ENCODE measurements at places on chromosomes 3 and 15. TPM values are rescaled to one million over a fixed set of nuclear protein-coding genes. Genes with fewer than 3 reads are reported as not detected.

DNA sequence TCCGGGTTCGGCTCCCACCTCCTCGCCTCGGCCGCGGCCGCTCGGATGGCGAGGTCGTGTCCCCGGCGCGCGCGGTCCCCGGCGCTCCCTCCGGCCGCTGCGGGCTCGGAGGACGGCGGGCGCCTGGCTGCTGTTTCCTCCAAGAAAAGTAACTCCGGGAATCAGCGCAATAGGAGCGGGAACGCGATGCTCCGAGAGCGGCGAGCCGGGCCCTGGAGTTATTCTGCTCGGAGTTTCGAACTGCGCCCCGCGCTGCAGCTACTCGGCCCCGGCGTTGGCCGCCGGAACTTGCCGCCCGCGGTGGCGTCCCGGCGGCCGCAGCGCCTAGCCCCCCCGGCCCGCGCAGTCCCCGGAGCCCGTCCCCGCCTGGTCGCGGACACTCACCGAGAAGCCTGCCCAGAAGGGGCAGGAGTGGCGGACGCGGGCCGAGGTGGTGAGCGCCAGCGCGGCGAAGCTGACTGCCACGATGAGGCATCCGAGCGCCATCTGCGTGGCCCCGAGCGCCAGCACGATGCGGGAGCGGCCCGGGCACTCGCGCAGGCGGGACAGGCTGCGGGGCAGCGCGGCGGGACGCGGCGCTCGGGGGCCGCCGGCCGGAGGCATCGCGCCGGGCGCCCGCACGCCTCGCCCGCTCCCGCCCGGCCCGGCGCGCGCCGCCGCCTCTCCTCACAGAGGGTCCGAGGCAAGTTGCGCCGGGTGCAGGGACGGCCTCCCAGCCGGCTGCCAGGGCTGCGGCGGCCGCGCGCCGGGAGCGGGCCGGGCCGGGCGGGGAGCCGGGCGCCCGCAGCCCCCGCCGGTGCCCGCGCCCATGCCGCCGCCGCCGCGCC is 251.9 kb downstream of the TJP1 start:
- peak; percentile 29 for DNase-seq
- peaks cover 12% of the 10 kb centered on the region for H3K4me1 ChIP-seq
- H3K4me3 ChIP-seq, result peak overlapping the region; percentile 54
- H3K36me3 ChIP-seq, result no peaks in the 10 kb centered on the region
- H3K27ac ChIP-seq, result no peak overlapping the region
- no peaks in the 10 kb centered on the region for H3K27me3 ChIP-seq

GRCh38 chr15:66729331-66729951 is 27.4 kb downstream of the SMAD6 start:
- H3K27ac ChIP-seq, result peak overlapping the region; percentile 68
- no peak for DNase-seq
- H3K4me3 ChIP-seq, result peak overlapping the region; percentile 49
- no peaks in the 10 kb centered on the region for H3K27me3 ChIP-seq

DNA sequence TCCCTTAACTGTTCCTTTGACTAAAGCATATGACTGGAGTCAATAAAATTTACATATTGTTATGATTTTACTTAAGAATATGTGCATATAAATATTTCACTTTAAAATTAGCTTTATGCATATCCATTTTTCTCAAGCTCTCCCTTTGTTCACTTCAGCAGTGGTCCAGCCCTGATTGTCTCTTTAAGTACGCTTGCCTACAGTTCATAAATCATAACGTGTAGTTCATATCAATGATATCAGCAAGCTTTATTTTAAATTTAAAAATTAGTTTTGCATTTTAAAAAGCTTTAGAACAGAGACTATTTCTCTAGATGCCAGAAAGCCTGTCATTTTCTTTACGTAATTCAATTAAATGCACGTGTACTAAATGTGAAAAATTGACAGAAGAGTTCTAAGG is 721.9 kb downstream of the OTOL1 start:
- no peaks in the 10 kb centered on the region for H3K27me3 ChIP-seq
- no peaks in the 10 kb centered on the region for H3K36me3 ChIP-seq
- no peak overlapping the region for H3K27ac ChIP-seq

- no peak for DNase-seq
- H3K27me3 ChIP-seq, result no peaks in the 10 kb centered on the region
- no peak overlapping the region for H3K27ac ChIP-seq
- no peaks in the 10 kb centered on the region for H3K4me1 ChIP-seq
- H3K36me3 ChIP-seq, result no peaks in the 10 kb centered on the region
- no peak overlapping the region for H3K4me3 ChIP-seq
Measured at GRCh38 chr3:197495059-197495455, 60.7 kb downstream of the BDH1 start.

The SLC6A20 gene
- total RNA-seq, result 0.19 TPM

DNA sequence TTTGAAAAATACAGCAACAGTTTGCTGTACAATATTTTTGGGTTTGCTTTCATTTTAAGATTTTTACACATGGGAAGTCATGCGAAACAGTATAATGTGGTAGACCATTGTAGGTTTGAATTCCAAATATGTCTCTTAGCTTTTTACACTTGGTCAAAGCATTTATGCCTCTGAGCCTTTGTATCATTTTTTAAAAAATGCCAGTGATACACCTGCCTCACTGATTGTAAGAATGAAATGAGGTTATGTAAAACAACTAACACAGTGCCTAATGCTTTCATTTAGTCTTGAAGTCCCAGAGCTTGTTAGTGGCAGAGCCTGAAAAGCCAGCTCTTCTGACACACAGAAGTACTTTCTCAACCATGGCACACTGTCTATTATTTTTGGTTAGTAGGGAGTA is 202.0 kb downstream of the UBE2E2 start:
- peaks cover 19% of the 10 kb centered on the region for H3K4me1 ChIP-seq
- no peak overlapping the region for H3K27ac ChIP-seq
- H3K27me3 ChIP-seq, result no peaks in the 10 kb centered on the region
- no peak overlapping the region for H3K4me3 ChIP-seq

The MELTF gene
- total RNA-seq, result 4.2 TPM

DNA sequence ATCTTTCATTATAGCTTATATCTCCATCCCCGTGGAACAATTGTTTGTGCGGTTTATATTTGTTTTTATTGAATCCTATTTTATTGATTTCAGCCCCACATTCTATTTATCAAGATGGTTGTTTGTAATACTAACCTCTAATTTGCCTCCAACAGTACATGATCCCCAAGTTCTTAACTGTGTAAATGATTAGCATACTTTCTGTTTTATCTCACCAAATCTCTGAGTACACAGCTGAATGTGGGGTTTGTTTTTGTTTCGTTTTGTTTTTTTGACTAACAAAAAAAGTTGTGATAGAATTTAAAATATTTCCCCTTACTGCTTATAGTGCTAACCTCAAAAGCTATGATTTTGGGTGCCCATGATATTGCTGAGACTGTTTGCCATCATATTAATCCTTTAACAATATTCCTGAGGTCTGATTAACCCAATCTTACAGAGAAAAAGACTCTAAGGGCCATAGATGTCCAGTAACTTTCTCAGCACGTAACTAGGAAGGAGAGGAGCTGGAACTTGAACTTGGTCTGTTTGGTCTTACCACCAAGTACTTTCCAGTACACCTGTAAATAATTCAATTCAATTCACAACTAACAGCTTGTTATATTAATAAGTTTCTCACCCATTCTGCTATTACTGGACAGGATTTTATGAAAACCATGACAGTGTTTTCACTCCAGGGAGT is 789.8 kb downstream of the TUSC7 start:
- no peak overlapping the region for H3K4me3 ChIP-seq
- DNase-seq, result no peak
- H3K4me1 ChIP-seq, result no peaks in the 10 kb centered on the region
- H3K27ac ChIP-seq, result no peak overlapping the region
- no peaks in the 10 kb centered on the region for H3K27me3 ChIP-seq

GRCh38 chr15:75164625-75165350 is 36.9 kb upstream of the C15orf39 start:
- H3K4me3 ChIP-seq, result no peak overlapping the region
- H3K27ac ChIP-seq, result no peak overlapping the region
- H3K36me3 ChIP-seq, result no peaks in the 10 kb centered on the region
- H3K27me3 ChIP-seq, result no peaks in the 10 kb centered on the region

DNA sequence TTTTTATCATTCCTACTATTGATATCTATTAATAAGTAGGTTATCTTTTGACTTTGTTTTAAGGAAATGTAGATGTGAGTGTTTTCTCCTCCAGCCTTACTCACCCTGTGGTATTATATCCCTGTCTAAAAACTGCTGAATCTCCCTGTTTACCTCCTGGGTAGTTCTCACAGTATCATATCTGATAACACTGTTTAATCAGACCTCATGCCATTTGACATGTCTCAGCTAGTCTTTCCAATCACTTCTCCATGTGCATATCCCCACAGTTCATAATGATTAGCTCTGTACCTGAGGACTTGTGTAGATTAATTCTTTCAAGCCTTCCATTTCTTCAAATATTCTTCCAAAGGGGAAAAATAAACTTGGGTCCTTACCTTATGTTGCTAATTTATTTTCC is 30.7 kb downstream of the DUOX2 start:
- H3K36me3 ChIP-seq, result no peaks in the 10 kb centered on the region
- no peaks in the 10 kb centered on the region for H3K27me3 ChIP-seq
- no peak for DNase-seq
- peaks cover 3% of the 10 kb centered on the region for H3K4me1 ChIP-seq
- no peak overlapping the region for H3K4me3 ChIP-seq

The EPHA3 gene
- total RNA-seq, result 13.1 TPM

- no peaks in the 10 kb centered on the region for H3K27me3 ChIP-seq
- no peak overlapping the region for H3K4me3 ChIP-seq
- no peaks in the 10 kb centered on the region for H3K36me3 ChIP-seq
- H3K4me1 ChIP-seq, result no peaks in the 10 kb centered on the region
Measured at GRCh38 chr3:148825476-148825875, 2.1 kb upstream of the CPB1 start.

The TMEM207 gene
- total RNA-seq, result not detected

GRCh38 chr15:80920271-80920699 is 69.3 kb downstream of the MESD start:
- H3K4me1 ChIP-seq, result no peaks in the 10 kb centered on the region
- no peak overlapping the region for H3K27ac ChIP-seq

DNA sequence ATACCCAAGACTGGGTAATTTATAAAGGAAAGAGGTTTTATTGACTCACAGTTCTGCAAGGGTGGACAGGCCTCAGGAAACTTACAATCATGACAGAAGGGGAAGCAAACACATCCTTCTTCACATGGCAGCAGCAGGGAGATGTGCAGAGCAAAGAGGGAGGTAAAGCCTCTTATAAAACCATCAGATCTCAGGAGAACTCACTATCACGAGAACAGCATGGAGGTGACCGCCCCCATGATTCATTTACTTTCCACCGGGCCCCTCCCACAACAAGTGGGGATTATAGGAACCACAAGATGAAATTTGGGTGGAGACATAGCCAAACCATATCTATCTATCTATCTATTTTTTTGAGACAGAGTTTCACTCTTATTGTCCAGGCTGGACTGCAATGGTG is 5.4 kb downstream of the GDPGP1 start:
- H3K36me3 ChIP-seq, result peaks cover 4% of the 10 kb centered on the region
- peaks cover 9% of the 10 kb centered on the region for H3K4me1 ChIP-seq
- no peak overlapping the region for H3K4me3 ChIP-seq
- H3K27ac ChIP-seq, result no peak overlapping the region
- no peak for DNase-seq
- no peaks in the 10 kb centered on the region for H3K27me3 ChIP-seq

DNA sequence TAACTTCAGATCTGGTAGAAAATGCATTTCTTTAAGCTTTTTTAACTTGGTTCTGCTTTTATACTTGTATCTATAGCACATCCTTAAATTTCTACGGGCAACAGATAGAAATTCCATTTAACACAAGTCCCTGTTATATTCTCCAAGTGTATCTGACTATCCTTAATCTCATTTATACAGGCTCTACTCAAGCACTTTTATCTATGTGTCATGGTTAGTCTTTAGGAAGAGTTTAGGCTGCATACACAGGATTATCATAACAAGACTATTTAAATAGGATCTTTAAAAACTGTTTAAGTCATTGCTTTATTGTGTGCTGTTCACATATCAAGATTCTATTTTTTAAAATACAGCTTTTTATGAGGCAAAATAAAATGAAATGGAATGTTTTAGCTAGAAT is 52.7 kb downstream of the SETD5 start:
- no peak overlapping the region for H3K27ac ChIP-seq
- H3K36me3 ChIP-seq, result peaks cover 93% of the 10 kb centered on the region

The LIPC gene
- total RNA-seq, result 0.06 TPM

- H3K27me3 ChIP-seq, result no peaks in the 10 kb centered on the region
- H3K4me1 ChIP-seq, result peaks cover 45% of the 10 kb centered on the region
- no peak for DNase-seq
- H3K36me3 ChIP-seq, result peaks cover 26% of the 10 kb centered on the region
- no peak overlapping the region for H3K27ac ChIP-seq
- H3K4me3 ChIP-seq, result no peak overlapping the region
Measured at GRCh38 chr3:140956058-140956835, 14.6 kb downstream of the SLC25A36 start.

- no peaks in the 10 kb centered on the region for H3K36me3 ChIP-seq
- H3K27ac ChIP-seq, result no peak overlapping the region
- no peaks in the 10 kb centered on the region for H3K4me1 ChIP-seq
Measured at GRCh38 chr3:101950510-101950909, 101.2 kb downstream of the NFKBIZ start.
